ENCODE measurements at places on chromosomes 4 and X.

DNA sequence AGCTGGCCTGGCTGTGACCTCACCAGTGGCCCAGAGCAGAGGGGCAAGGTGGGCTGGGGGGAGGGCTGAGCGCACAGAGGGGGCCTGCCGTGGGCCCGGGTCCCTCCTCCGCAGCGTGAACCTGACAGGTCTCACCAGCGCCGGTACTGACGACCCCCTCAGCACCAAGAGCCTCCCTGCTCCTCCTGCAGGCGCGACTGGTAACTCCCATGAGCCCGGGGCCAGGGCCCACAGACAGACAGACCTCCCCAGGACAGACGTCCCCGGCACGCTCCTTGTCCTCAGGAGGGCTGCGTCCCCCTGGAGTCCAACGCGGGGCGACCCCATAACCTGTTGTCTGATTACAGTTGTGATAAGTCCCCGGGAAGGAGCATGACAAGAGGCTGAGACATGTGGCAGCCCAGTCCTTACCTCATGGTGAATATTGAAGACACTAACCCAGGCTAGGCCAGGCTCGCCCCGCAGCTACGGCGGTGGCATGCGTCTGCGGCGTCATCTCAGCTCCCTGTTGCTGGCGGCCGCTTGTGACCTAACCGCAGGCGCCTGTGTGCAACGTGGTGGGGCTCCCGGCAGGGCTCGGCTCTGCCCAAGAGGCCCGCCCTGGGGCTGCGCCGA lies 8.5 kb downstream of the AKAP17A start:
- DNase-seq, result no peak

GRCh38 chr4:82287720-82288119 lies 86.1 kb downstream of the HNRNPD start:
- no peak for DNase-seq

DNA sequence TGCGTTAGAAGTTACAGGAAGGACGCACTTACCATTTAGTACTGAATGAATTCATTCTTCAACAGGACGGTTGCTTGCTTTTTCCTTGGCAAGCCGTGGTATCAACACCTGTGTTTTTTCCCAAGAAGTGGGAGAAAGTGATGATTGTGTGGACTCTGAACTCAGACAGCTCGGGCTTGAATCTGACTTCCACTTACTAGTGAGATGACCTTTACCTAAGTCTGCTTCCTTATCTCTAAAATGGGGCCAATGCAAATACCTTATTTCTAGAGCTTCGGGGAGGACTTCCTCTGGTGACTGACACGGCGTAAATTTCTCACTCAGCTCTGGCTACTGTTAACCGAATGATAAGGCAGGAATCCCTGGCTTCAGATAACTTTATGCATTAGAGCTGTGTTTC lies 146.8 kb upstream of the RBPJ start:
- no peak for DNase-seq

DNA sequence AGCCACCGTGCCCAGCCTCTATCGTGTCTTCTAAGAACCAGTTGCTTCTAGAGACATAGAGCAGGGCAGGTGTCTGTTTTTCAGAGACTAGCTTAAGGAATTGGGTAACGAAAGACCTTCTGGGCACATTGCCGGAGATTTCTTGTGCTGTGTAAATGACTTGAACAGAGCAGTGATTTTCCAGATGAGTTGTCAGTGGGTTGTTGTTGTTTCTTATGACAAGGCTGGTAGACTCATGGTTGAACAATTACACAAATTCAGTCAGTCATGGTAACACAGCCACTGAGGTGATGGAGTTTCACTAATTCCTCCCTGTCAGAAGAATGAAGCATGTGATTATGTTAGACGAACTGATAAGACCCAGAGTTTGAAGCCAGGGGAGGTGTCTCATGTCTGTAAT lies 20.5 kb upstream of the DDX3X start:
- no peak for DNase-seq

GRCh38 chrX:47991263-47992094 lies 12.3 kb downstream of the ZNF182 start:
- no peak for DNase-seq

- no peak for DNase-seq
Observed at GRCh38 chr4:57184378-57185029, 74.3 kb upstream of the IGFBP7 start.

DNA sequence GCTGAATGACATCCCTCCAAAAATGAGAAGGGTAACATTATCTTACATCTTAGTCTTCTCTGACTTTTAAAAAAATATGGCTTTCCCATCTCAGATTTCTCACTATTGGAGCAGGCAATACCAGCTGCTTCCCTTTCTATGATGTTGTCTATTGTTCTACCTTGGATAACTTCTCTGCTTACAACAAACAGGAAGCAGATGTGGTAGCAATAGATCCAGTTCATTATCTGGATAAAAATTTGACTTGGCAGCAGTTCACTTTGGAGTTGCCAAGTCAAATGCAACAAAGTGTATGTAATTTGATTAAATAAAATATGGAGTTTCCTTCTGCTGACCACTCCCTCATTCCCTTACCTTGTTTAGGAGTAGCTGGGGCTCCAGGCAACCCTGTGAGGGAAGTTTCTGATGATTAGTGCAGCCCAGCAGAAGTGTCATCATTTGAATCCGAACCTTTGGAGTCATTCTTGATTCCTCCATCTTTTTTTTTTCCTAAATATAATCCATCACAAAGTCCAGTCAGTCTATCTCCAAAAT lies 72.0 kb upstream of the GPRIN3 start:
- no peak for DNase-seq

GRCh38 chrX:41382714-41383645 lies 49.0 kb downstream of the DDX3X start:
- no peak for DNase-seq

- DNase-seq, result no peak
Observed at GRCh38 chr4:67615119-67615518, 56.6 kb downstream of the STAP1 start.

GRCh38 chr4:1477045-1477840 lies 71.0 kb upstream of the NKX1-1 start:
- DNase-seq, result no peak

GRCh38 chr4:1187182-1187581 lies 14.8 kb upstream of the SPON2 start:
- DNase-seq, result no peak

Measured in iPS DF 6.9 (cell line).